ENCODE measurements at places on chromosomes 7 and 10.

GRCh38 chr7:141575164-141575563 is 24.0 kb downstream of the AGK start:
- DNase-seq: no peak

- DNase-seq: no peak
Measured at GRCh38 chr7:89232-90019, 102.9 kb upstream of the FAM20C start.

DNA sequence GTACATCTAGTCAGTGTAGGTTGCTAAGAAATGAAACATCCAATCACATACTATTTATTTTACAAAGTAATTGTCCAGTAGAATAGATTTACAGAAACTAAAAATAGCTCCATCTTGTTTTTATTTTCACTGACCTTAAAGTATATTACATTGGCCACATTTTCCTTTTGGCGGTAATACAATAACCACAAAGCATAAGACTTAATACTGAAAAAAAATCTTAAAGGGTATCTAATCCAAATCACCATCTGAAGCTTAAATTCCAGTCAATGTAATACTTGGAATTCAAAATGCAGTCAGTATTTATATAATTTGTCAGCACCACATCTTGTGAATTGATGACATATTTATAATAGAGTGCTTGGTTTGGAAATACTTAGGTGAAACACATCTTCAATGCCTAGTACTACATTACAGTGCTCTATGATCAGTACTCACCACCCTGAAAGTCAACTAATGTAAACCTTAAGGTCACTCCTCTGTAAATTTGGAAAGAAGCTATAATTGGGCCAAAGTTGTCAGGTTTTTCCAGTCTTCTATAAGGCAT is 8.9 kb downstream of the ANKMY2 start:
- DNase-seq: no peak

DNA sequence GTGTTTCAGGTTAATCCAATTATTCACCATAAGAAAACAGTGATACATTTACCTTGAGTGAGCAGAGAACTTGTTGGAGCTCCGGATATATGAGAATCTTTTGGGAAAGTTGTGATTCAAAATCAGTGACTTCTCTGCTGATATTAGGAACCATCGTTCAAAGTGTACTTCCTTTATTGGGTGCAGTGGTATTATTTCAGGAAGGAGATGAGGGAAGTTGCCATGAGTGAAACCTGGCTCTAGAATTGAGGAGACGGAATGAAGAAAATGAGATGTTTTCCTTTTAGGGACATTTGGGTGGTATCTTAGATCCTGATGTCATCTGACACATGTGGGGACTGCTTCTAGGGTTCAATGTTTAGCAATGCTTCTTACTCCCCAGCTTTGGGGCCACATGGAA is 343.9 kb downstream of the ABCA13 start:
- no peak for DNase-seq

GRCh38 chr10:90919683-90920574 is 958 bp downstream of the ANKRD1 start:
- no peak for DNase-seq

DNA sequence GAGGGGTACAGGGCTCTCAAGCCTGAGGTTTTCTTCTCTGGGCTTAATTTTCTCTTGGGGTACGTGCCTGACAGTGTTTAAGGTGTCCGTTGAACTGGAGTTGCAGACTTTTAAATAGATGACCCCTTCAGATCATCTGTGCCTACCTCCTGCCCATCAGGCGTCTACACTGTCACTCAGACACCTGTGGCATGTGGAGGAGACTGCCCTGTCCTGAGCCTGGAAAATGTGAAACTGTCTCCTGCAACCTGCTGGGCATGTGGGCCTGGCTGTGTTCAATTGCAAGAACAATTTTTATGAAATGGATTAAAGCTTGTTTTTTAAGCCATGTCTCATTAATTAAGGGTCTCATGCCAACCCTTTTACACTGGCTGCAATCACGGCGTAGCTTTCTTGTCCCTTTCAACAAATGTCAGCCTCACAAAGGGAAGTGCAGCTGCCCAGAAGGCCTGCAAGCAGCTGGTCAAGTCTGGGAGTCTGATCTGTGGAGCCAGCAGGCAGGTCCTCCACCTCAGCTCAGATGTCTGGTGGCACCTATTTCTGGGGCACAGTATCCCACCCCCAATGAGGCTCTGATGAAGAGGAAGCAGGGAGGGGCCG is 8.8 kb downstream of the ATP5MF start:
- DNase-seq: no peak

DNA sequence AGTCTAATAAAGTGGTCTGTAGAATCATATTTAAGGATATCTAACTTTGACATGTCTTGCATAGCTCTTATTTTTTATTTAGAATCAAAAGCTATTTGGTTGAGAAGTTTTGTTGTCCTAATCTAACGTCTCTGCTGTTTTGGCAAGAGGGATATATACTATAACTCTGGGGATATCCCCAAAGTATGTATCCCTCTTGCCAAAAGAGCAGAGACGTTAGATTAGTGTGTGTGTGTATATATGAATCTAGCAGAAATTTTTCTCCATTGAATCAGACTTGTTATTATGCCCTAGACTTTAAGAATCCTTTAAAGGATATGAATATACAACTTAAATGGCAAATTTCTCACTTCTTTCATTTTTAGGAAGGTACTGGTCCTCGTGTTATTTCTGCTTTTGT is 9.6 kb downstream of the SMC3 start:
- DNase-seq: no peak

- DNase-seq: no peak
Measured at GRCh38 chr7:38330861-38331621, 57.6 kb upstream of the TARP start.

DNA sequence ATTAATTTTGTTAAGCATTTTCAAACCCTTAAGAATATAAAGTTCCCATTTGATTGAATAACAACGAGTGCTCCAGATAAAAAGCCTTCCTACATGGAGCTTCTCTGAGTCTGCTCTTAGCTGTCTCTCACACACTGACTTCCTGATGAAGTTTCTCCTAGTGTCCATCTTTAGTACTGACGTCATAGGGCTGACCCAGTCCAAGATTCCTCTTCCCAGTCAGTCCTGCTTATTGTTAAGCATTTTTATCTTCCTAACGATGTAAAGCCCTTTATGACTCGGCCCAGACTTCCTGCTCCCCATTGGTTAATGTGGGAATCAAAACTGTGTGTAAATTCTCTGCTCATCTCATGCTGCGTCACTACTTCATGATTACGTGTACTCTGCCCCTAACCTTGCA is 398.8 kb downstream of the TFEC start:
- DNase-seq: no peak

- no peak for DNase-seq
Measured at GRCh38 chr10:116866987-116867595, 17.8 kb downstream of the ENO4 start.

DNA sequence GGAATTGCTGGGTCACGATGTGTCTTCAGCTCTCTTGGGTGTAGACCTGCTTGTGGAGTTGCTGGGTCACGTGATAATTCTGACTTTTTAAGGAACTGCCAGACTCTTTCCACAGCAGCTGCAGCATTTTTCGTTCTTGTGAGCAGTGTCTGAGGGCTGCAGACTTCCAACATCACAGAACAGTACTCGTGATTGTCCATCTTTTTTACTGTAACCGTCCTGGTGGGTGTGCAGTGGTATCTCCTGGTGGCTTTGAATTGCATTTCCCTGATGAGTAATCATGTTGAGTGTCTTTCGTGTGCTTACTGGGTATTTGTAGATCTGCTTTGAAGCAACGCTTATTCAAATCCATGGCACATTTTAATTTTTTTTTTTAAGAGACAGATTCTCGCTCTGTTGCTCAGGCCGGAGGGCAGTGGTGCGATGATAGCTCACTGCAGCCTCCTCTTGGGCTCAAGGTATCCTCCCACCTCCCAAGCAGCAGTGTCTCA is 22.7 kb downstream of the INPP5A start:
- DNase-seq: no peak

DNA sequence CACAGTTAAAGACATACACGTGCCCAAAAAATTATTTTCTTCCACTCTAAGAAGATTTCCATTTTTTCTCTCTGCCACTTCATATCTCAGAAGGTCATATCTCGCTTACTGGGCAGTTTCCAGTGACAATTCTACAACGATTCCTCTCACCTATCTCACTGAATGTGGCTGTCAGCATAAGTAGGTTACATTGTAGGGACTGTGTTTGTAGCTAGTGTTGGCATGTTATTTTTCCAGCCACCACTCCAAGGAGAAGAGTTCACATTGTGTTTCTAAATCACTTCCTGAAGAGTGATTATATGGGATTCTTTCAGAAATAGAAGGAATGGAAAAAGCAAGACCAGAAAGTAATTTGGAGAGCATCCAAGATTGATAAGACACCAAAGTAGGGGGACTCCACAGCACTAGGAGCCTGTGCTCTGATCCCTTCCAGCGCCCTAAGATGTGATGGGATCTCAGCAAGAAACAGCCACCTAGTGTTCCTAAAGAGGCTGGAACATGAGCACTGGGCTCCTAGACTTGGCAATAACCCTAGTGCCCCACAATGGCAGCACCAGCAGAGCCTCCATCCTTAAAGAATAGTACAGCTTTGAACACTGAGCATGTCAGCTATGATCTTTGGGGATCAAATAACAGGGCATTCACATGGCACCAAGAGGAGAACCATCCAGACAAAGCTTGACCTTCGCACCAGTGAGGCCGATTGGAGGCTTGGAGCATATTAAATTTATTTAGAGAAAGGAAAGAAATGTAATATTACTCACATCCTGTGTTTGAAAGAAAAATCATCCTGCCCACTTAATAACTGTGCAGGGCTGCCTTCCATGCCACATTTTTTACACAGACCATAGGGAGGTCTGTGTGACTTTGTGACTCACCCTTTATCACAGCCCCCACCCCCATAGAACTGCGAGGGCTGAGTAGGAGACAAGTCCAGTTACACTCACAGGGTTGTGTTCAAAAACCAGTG is 51.8 kb downstream of the CAV1 start:
- no peak for DNase-seq

DNA sequence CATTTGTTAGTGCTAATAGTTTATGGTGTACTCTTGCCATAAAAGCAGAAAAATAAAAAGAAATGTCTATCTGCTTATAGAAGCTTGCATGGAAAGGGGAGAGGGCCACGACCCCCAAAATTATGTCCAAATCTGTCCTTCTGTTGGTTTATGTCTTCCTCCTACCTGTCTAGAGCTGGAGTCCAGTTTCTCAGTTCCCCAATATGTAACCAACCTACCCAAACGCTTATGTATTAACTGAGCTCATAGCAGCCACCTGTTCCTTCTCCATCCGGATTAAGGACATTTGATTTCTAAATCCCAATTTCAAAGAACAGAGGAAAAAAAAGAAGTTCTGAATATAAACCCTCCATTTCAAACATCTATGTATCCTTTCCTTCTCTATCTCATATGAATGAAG is 30.3 kb upstream of the TPK1 start:
- no peak for DNase-seq

DNA sequence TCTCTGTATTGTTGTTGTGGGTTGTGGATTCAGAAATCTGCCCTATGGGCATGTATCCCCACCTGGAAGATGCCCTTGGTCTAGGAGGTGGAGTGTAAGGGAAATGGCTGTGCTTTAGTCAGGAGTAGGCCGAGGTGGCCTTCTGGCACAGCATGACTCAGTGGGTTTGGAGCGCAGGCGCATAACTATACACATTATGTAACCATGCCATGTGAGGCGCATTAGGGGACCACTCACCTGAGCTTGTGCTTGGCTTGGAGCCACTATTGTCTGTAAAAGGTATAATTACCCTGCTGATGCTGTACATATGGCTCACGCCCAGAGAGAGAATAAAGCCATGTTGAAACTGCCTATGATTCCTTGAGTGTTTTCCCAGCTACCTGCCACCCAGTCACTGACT is 20.6 kb upstream of the ADAMTS14 start:
- DNase-seq: no peak

DNA sequence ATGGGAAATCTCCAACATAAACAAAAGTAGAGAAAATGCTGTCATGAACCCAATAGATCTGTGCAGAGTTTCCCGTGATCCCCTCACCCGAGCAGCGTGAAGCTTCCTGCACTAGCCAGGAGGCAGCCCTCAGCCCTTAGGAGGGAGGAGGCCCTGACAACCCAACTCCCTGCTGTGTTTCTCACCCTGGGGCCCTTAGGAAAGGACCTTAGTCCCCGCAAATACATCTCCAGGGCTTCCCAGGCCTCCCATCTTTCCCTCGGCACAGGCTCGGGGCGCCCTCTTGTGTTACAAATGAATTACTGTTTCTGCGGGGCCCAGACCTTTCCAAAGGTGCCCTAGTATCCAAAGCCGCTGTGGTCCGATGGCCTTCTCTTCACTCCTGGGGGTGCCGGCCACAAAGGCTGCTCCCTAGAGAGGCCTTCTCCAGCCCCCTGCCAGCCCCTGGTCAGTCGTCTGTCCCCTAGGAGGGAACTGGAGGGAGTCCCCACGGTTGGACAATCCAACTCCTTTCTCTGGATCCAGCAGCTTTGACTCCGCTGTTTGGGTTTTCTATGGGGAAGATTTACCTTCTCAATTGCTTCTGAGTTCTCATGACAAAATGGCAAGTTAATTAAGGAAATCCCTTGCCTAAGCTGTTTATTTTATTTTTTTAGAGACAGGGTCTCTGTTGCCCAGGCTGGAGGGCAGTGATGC is 49.9 kb upstream of the SH2B2 start:
- peak; percentile 47 for DNase-seq

GRCh38 chr7:23333671-23334246 is 34.6 kb downstream of the MALSU1 start:
- no peak for DNase-seq

DNA sequence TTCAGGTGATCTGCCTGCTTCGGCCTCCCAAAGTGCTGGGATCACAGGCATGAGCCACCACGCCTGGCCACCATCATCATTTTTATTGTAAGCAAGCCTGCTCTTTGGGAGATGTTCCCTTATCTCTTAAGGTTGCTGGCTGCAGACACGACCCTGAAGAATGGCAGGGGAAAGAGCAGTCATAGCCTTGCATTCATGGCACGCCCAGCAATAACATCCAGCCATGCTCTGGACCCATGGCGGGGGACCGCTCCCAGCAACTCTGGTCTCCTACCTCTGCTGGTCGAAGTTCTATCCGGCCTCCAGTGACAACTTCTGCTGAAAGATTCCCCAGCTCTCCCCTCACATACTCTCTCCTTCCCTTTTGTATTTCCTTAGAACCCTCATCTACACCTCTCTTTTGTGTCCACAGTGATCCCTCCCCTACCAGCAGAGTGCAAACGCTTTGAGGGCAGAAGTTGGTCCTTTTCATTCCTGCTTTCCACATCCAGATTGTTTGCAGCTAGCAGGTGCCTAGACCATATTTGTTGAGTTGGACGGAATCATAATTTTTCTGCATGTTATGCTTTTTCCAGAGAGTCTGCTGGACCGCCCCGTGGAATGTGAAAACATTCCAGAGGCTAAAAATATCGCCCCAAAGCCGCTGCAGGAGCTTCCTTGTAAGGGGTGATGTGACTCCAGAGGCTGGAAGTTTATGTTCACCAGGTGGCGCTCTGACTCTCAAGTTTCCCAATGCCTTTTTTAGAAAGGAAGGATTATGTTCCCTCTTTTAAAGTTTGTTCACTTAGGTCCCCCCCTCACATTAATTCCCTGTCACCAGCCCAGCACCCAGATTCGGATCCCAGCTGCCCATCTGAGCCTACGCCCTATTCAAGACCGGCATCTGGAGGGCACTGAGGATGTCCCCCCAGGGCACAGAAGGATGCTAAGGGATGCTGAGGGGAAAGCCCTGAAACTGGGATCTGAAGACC is 4.3 kb upstream of the MARVELD1 start:
- no peak for DNase-seq

- no peak for DNase-seq
Measured at GRCh38 chr10:63384001-63384400, 81.8 kb downstream of the JMJD1C start.

All from NCI-H2029 treated with DMSO at 0.1 percent for 48 hours (cell line).